ENCODE measurements at places on chromosomes 16 and 17. TPM values are rescaled to one million over a fixed set of nuclear protein-coding genes. Genes with fewer than 3 reads are reported as not detected.

SLC16A5 gene
- 11.0 TPM for total RNA-seq

TEX19 gene
- total RNA-seq, result 5.5 TPM

OR3A3 gene
- not detected for total RNA-seq

NOG gene
- 2.3 TPM for total RNA-seq

HOXB5 gene
- total RNA-seq, result not detected

TSPOAP1 gene
- not detected for total RNA-seq

FOXF1 gene
- 0.06 TPM for total RNA-seq

ST6GALNAC1 gene
- total RNA-seq, result not detected

AATK gene
- 19.0 TPM for total RNA-seq

RPH3AL gene
- total RNA-seq, result 6.9 TPM

LCAT gene
- total RNA-seq, result 8.1 TPM

HAP1 gene
- 1.6 TPM for total RNA-seq

SF3B3 gene
- total RNA-seq, result 43.6 TPM

ANKS4B gene
- not detected for total RNA-seq

RNF227 gene
- total RNA-seq, result 3.5 TPM

TNS4 gene
- total RNA-seq, result not detected

SPIRE2 gene
- total RNA-seq, result 21.7 TPM

CSF3 gene
- total RNA-seq, result not detected

NUDT7 gene
- total RNA-seq, result 6.0 TPM

C16orf92 gene
- not detected for total RNA-seq

CES4A gene
- total RNA-seq, result not detected

MAPK7 gene
- total RNA-seq, result 5.1 TPM

LLGL2 gene
- total RNA-seq, result 37.8 TPM

CCL1 gene
- total RNA-seq, result not detected

KRT36 gene
- total RNA-seq, result not detected

ZNF500 gene
- total RNA-seq, result 11.0 TPM

ALDH3A1 gene
- total RNA-seq, result not detected

MPP2 gene
- total RNA-seq, result 58.8 TPM

SLFN14 gene
- total RNA-seq, result not detected

CCL4 gene
- not detected for total RNA-seq

CHST5 gene
- total RNA-seq, result 0.12 TPM

KRT31 gene
- total RNA-seq, result not detected

NPTX1 gene
- total RNA-seq, result 0.12 TPM

HAS3 gene
- 2.6 TPM for total RNA-seq

CEP131 gene
- total RNA-seq, result 24.5 TPM

CCL11 gene
- not detected for total RNA-seq

TBC1D3L gene
- total RNA-seq, result 0.55 TPM

KRTAP16-1 gene
- total RNA-seq, result not detected

SEC14L5 gene
- total RNA-seq, result 0.86 TPM

KRTAP9-3 gene
- not detected for total RNA-seq

TM4SF5 gene
- not detected for total RNA-seq

OVCA2 gene
- total RNA-seq, result 63.1 TPM

SLC12A3 gene
- total RNA-seq, result 0.25 TPM

MYOCD gene
- total RNA-seq, result not detected

All from G401 (cell line).